Amygdala (tissue), 56 donors: ENCODE measurements at places on chromosomes 5 and 9.

DNA sequence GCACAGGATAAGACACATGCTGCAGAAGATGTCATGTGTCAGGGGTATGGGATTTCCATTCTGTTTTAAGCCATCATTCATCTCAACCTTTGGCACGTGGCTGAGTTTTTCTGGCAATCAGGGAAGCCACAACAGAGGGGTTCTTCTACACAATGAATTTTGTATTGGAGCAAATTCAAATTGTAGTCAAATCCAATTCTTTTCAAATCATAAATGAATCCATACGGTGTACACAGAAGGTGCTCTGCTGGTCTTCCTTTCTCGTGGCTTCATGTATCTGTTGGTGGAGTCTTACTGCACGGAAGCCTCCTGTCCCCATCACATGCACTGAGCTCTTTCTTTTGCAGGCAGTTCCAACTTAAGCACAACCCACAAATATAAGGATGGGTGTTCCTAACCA, 436.7 kb upstream of the DAP start:
- no peak for DNase-seq

DNA sequence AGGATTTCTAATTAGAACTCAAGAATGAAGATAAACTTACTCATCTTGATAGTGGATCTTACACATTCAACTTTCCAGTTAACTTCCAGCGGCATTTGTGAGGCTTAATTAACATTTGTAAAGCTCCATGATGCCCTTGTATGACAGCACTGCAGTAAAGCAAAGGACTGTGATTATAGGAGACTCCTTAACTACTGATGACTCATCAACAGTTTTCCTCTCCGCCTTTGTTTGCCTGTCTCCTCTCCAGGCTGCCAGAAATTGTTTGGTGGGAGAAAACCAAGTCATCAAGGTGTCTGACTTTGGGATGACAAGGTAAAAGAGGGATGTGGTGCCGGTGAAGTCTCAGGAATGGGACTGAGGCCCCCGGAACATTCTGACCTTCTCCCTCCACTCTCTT, 20.4 kb upstream of the CYFIP2 start:
- no peak for DNase-seq

DNA sequence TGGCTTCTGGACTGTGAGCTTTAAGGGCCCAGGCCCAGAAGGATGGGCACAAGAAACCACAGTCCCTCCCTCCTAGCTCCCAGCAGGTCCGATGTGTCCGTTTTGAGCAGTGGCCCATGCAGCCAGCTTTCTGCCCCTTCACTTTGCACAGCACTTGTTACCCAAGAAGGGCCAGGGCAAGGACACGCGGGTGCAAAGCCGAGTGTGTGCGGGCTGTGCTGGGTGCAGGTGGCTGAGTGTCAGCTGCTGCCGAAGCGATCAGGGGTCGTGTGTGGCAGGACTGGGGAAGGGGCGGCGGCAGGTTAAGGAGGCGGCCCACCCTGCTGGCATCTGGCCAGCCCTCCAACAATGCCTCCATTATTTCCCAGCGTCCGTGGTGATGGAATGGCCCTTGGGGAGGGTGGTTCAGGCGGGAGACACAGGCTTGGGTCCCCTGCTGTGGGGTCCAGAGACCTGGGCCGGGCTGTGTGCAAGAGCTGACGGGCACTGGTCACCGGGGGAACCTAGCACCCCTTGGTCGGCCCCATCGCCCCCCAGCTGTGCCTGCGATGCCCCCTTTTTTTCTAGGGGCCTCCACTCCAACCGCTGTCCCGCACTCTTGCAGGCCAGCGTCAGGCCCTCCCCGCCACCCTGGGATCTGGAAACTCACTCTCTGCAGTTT, 653 bp downstream of the LHX3 start:
- DNase-seq = no peak

DNA sequence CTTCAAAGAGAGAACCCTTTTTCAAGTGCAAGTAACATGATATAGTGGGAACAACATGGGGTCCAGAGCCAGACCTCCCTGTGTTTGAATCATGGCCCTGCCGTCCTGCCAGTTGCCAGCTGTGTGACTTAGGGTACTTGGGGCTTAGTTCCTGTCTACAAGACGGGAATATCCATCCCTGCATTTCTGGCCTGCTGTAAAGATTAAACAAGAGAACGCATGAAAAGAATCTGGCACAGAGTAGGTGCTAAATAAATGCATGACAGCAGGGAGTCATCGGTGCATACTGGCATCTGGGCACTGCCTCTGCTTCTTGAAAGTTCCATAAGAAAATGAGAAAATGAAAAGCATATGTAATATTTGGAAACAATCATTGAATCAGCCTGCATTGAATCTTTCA, 77.8 kb upstream of the PRRC1 start:
- no peak for DNase-seq

DNA sequence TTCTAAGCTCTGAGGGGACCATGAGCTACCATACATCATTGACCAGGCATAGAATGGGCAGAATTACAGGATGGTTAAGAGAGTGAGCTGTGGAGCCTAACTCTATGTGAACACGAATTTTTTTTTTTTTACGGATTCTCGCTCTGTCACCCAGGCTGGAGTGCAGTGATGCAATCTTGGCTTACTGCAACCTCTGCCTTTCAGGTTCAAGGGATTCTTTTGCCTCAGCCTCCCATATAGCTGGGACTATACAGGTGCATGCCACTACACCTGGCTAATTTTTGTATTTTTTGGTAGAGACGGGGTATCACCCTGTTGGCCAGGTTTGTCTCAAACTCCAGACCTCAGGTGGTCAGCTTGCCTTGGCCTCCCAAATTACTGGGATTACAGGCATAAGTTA, 72.8 kb upstream of the PCAT7 start:
- no peak for DNase-seq

DNA sequence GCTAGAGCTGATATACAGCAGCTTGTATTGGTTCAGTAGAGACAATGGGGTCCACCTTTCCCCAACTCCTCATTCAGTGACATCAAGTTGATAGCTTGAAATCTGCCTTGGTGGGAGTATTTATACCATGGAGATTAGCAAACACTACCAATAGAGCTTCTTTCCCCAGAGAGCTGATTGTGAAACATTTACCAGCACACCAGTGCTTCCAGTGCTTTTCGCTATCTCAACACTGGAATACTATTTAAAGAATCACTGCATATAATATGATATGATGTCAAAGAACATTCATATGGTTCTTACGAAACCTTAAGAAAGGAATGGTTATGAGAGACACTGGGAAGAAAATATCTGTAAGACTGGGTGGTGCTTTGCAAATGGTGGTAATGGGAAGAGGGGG, 21.8 kb upstream of the RNF145 start:
- DNase-seq = no peak

- DNase-seq = no peak
These were observed 81.8 kb downstream of the ANXA1 start for GRCh38 chr9:73233359-73234007.

DNA sequence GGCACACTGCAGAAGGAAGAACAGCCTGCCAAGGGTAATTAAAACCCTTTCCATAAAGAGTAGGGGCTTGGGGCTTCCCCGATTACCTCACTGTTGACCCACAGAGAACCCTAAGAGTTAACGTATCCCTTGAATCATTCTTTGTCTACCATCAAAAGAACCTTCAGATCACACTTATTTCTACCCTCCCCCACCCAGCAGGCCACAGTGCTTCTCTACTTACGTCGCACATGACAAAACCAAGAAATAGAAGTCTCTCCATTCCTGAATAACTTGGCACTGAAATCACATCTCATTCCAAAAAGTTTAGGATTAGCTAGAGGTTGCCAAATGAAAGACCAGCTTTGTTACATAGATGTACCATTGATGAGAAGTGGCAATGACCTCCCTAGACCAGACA, 268.7 kb upstream of the GAS1 start:
- peak; percentile 11 for DNase-seq

DNA sequence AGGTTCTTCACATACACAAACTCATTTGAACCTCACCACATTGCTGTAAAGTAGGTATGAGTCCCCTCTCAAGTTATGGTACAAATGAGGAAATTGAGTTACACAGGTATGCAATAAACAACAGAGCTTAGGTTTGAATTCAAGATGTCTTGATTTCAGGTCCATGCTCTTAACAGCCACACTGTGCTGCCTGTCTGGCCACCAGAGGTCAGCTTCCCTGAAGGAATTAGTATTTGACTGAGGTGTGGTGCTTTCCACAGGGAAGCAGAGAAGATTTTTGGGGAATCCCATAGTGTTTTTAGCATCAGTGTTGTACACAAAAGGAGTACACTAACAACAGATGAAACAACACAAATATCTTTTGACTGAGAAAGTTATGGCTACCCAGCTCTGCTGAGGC, 94.4 kb upstream of the ITGA1 start:
- no peak for DNase-seq

DNA sequence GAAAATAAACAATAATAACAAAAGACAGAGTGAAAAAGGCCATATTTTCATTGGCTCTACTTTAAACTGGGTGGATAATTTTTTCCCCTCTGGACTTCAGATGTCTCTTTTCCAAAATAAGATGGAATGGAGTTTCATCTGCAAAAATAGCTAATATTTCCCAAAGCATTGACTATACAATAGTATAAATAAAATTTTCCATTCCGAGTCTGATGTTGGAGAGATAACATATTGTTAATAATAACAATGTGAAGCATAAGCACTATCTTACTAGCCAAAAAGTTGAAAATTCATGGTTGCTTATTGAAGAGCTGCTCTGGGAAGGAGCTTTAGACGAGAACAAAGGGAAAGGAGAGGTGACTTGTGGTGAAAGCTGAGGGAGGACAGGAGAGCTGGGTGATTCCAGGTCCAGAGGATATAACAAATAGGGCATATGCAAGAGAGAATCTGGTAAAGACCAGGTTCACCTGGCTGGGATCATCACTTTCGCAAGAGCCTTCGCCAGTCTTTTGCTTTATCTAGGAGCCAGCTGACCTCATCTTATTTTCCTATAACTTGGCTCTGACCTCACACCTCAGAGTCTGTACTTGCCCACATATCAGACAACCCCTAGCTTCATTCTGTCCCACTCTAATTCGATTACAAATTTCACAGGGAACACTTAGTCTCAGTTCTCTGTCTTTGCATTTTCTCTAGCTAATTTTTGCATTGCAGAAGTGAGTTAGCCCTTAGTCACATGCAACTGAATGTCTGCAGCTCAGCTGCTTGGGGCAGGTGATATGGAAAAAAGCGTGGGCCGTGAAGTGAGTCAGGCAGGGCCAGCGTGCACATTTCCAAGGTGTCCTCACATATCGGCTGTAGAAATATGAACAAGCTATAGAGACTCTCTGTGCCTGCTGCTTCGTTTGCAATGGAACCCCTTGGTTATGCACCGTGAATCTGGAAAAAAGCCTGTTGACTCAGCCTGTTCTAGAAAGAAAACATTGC, 7.6 kb upstream of the ZNF474 start:
- peak; percentile 19 for DNase-seq

GRCh38 chr9:132984202-132985070, 5.9 kb downstream of the GFI1B start:
- DNase-seq = no peak

DNA sequence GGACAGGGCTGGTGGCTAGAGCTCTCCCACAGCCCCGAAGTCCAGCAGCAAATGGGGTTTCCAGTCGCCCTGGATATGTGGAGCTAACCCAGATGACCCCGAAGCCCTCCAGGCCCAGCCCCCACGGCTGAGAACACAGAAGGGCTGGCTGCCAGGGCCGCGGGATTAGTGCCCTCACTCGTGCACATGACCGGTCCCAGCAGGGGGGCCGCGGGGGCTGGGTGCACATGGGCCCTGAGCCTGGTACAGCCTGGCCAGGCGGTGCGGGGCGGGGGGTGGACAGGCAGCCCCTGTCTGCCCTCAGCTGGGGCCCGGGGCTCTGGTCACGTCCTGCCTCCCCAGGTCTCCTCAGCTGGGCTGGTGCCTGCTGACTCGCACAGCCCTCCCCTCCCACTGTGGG, 5.9 kb downstream of the SSNA1 start:
- DNase-seq = peak; percentile 85

- DNase-seq = no peak
These were observed 126.5 kb downstream of the MRPS30 start for GRCh38 chr5:44935262-44935661.

- no peak for DNase-seq
These were observed 27.7 kb downstream of the RANBP3L start for GRCh38 chr5:36273809-36274526.

DNA sequence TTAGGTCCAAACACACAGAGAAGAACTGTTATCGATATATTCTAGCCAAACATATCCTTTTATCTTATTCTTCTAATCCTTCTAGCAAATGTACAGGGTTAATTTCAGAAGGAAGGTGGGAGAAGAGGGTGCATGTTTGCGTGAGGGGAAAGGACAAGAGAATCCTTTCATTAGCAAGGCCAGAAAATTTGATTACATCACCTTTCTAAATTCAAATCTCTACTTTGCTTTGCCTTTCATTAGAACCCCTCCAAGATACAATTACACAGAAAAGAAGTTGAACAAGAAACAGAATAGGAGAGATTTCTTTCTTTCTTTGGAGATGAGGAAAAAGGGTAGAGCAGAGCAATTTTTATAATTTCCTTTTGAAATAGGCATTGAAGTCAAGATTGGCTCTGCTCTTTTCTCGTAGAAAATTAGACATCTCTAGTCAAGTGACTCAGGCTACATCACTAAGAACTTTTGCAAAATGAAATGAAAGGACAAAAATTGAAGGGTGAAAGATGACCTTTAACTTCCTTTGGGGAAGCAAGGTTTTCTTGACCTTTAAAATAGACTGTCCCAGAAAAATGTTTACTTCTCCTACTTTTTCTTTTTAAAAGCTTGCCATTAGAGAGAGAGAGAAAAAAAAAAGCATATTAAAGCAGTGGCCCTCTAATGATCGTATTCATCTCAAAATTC, 81.2 kb downstream of the TTLL11 start:
- no peak for DNase-seq

DNA sequence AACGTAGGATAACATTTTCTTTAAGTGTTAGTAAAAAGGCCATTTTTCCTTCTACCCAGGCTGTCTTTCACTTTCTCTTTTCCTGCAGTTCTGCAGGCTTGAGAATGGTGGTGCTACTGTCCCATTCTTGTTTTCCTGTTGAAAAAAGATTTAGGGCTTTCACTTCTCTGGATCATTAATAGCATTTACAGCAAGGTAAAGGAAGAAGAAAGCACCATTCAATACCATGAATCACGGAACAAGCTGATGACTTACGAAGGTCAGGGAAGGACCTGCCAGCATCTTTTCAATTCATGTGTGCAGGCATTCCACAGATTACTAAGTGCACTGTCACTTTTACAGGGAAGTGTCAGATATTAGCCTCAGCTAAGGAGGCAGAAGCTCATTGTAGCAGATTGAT, 292.8 kb downstream of the YTHDC2 start:
- DNase-seq = no peak
